ENCODE measurements at places on chromosomes 7 and 10. TPM values are rescaled to one million over a fixed set of nuclear protein-coding genes. Genes with fewer than 3 reads are reported as not detected.

Gene PNLIPRP2
- not detected for total RNA-seq

Gene ELAPOR2
- 3.3 TPM for total RNA-seq

Gene ARHGAP19
- 26.5 TPM for total RNA-seq

Gene SVOPL
- not detected for total RNA-seq

Gene FOXP2
- not detected for total RNA-seq

Gene CTNNA3
- not detected for total RNA-seq

Gene DNAJC12
- 12.7 TPM for total RNA-seq

GRCh38 chr7:23012908-23013714 lies 819 bp downstream of the HYCC1 start:
- H3K4me3 ChIP-seq: peak overlapping the region; percentile 71
- peak overlapping the region; percentile 60 for H3K27ac ChIP-seq
- H3K4me1 ChIP-seq: peaks cover 18% of the 10 kb centered on the region

DNA sequence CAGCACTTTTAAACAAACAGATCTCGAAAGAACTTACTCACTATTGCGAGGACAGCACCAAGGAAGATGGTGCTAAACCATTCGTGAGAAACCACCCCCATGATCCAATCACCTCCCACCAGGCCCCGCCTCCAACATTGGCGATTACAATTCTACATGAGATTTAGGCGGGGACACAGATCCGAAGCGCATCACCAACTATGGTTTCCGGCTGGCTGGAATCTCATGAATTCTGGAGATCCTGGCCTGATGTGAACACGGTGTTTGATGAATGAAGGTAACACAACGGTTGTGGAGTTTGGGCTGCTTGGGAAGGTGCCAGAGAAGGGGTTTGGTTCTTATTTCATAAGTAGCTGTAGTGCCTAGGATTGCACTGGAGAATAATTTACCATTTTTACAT lies 216.7 kb downstream of the EMX2 start:
- no peak overlapping the region for H3K27ac ChIP-seq
- no peaks in the 10 kb centered on the region for H3K36me3 ChIP-seq
- no peaks in the 10 kb centered on the region for H3K27me3 ChIP-seq
- no peak overlapping the region for H3K4me3 ChIP-seq
- no peaks in the 10 kb centered on the region for H3K4me1 ChIP-seq
- no peak for DNase-seq

- H3K36me3 ChIP-seq: no peaks in the 10 kb centered on the region
- peaks cover 9% of the 10 kb centered on the region for H3K27me3 ChIP-seq
- H3K4me3 ChIP-seq: no peak overlapping the region
- H3K27ac ChIP-seq: no peak overlapping the region
- H3K4me1 ChIP-seq: no peaks in the 10 kb centered on the region
These were observed 120.3 kb upstream of the CACUL1 start for GRCh38 chr10:118875087-118875486.

- no peaks in the 10 kb centered on the region for H3K27me3 ChIP-seq
- no peak overlapping the region for H3K27ac ChIP-seq
- peaks cover 8% of the 10 kb centered on the region for H3K4me1 ChIP-seq
- H3K4me3 ChIP-seq: no peak overlapping the region
- no peaks in the 10 kb centered on the region for H3K36me3 ChIP-seq
- DNase-seq: no peak
These were observed 27.8 kb downstream of the ZNF33A start for GRCh38 chr10:38038107-38038931.

- no peaks in the 10 kb centered on the region for H3K36me3 ChIP-seq
- DNase-seq: no peak
- H3K4me1 ChIP-seq: no peaks in the 10 kb centered on the region
- no peaks in the 10 kb centered on the region for H3K27me3 ChIP-seq
- H3K27ac ChIP-seq: no peak overlapping the region
These were observed 150.0 kb upstream of the BET1 start for GRCh38 chr7:94154182-94154581.

- no peaks in the 10 kb centered on the region for H3K4me1 ChIP-seq
- H3K27me3 ChIP-seq: no peaks in the 10 kb centered on the region
- no peak for DNase-seq
- no peak overlapping the region for H3K4me3 ChIP-seq
- no peaks in the 10 kb centered on the region for H3K36me3 ChIP-seq
These were observed 69.1 kb upstream of the FOXP2 start for GRCh38 chr7:114345494-114345893.

DNA sequence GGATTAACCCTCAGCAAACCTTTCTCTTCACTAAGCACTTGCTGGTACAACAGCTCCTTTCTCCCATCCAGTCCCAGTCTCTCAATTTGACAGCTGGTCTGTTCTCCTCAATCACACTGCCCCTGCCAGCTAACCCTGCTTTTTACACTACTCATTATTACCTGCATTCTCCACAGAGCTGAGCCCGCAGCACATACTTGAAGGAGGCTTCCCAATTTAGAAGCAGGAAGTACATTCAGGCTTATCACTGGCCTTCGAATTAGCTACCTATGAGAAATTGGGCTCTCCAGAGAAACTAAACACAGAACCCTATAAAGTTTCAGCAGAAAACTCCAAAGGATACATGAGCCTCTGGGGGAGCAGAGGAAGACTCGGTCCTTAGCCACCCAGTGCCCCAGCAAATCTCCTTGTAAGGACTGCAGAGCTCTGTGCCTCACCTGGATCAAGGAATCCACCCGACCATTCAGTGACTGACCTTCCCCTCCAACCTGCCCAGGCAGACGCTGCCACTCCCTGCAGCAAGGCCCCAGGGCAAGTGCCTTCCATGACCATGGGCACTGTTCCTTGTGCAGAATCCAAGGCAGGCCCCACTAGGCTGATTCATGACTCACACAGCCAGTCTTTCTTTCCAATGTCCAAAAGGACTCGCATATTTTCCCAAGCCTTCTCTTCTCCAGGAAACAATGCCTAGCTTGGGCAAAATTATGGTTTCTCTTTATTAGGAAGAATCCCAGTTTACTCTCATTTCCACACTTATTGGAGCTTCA lies 68.0 kb downstream of the VOPP1 start:
- peaks cover 3% of the 10 kb centered on the region for H3K4me1 ChIP-seq
- no peaks in the 10 kb centered on the region for H3K27me3 ChIP-seq

- H3K27me3 ChIP-seq: no peaks in the 10 kb centered on the region
- no peak overlapping the region for H3K4me3 ChIP-seq
These were observed 65.3 kb downstream of the DGKB start for GRCh38 chr7:14837216-14837615.

DNA sequence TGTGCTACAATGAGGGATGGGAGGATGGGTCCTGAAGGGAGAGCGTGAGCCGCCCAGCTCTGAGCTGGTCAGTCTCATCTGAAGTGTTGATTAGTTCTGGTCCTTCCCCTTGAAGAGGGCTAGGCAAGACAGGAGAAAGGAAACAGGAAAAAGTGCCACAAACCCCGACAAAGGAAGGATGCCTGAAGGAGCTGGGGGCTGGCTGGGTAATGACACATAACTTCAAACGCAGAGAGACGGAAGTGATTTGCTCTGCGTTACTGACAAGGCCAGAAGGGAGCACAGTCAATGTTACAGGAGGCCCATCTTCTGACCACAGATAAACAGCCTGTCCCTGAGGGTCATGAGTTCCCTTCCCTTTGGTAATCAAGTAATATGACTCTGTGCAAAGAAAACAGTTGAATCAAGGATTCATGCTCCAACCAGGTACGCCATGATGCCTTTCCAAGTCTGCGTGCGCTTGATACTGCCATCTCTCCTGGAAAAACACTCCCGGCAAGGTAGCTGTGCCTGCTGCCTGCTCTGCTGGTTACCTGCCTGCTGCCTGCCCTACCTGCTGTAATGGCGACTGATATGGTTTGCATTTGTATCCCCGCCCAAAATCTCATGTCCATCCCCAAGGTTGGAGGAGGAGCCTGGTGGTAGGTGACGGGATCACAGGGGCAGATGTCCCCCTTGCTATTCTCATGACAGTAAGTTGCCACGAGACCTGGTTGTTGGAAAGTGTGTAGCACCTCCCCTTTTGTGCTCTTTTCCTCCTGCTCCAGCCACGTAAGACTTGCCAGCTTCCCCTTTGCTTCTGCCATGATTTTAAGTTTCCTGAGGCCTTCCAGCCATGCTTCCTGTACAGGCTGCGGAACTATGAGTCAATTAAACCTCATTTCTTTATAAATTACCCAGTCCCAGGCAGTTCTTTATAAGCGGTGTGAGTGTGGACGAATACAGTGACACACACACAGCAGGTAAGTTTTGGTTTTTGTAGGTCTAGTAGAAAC lies 57.9 kb downstream of the GRB10 start:
- H3K27me3 ChIP-seq: no peaks in the 10 kb centered on the region
- peaks cover 6% of the 10 kb centered on the region for H3K4me1 ChIP-seq
- H3K4me3 ChIP-seq: no peak overlapping the region
- H3K36me3 ChIP-seq: no peaks in the 10 kb centered on the region

GRCh38 chr7:92837000-92837749 lies 802 bp upstream of the CDK6 start:
- H3K4me3 ChIP-seq: peak overlapping the region; percentile 59
- no peaks in the 10 kb centered on the region for H3K36me3 ChIP-seq
- no peaks in the 10 kb centered on the region for H3K27me3 ChIP-seq
- peaks cover 8% of the 10 kb centered on the region for H3K4me1 ChIP-seq

GRCh38 chr7:27958933-27959548 lies 219.1 kb downstream of the TAX1BP1 start:
- no peak overlapping the region for H3K27ac ChIP-seq
- H3K4me3 ChIP-seq: no peak overlapping the region
- H3K27me3 ChIP-seq: no peaks in the 10 kb centered on the region
- DNase-seq: no peak
- H3K36me3 ChIP-seq: no peaks in the 10 kb centered on the region

DNA sequence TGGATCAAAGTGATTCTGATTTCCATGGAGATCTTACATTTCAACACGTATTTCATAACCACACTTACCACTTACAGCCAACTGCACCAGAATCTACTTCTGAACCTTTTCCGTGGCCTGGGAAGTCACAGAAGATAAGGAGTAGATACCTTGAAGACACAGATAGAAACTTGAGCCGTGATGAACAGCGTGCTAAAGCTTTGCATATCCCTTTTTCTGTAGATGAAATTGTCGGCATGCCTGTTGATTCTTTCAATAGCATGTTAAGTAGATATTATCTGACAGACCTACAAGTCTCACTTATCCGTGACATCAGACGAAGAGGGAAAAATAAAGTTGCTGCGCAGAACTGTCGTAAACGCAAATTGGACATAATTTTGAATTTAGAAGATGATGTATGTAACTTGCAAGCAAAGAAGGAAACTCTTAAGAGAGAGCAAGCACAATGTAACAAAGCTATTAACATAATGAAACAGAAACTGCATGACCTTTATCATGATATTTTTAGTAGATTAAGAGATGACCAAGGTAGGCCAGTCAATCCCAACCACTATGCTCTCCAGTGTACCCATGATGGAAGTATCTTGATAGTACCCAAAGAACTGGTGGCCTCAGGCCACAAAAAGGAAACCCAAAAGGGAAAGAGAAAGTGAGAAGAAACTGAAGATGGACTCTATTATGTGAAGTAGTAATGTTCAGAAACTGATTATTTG lies 15.3 kb downstream of the HNRNPA2B1 start:
- H3K4me3 ChIP-seq: no peak overlapping the region
- DNase-seq: peak; percentile 21

DNA sequence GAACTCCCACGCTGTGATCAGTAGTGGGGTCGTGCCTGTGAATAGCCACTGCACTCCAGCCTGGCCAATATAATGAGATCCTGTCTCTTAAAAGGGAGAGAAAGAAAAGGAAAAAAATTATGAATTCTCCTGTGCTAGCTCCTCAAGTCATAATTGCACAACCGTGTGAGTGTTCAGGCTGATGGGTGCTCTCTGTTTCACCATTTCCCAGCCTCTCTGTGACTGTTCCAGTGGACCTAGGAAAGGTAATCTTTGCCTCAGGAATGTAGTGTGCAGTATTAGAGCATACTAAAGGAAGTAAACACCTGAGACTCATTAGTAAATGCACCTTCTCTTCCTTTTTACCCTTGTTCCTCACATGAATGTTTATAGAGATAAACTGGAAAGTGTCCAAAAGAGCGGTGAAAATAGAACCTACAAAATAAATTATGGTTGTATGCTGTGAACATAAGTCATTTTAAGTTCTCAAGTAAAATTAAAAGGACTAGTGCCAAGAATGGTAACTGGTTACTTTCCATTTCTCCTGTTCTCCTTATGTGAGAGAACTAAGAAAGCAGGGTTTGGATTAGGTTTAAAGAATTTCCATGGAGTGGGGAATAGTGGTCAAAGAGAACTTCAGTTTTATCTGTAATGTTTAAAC lies 42.7 kb downstream of the INPP5F start:
- H3K4me1 ChIP-seq: no peaks in the 10 kb centered on the region
- H3K27ac ChIP-seq: no peak overlapping the region
- H3K27me3 ChIP-seq: no peaks in the 10 kb centered on the region
- H3K36me3 ChIP-seq: no peaks in the 10 kb centered on the region

DNA sequence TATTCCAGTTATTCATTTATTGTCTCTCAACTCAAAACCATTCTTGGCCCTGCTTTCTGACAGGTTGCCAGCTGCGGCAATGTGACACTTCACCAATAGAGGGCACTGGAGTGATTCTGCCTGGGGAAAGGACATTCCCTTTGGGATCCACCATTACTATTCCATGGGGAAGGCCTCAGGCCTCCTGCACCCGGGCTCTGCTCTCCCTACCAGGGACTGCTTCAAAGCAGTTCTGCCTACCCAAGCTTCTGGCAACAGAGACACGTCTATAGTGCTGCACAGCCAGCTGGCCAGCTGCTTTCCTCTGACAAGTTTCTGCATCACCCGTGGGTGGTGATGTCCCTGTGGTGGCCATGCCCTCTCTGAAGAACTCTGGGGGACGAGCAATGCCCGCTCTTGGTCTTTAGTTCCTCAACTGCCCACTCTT lies 163.8 kb downstream of the ELMO1 start:
- peaks cover 13% of the 10 kb centered on the region for H3K4me1 ChIP-seq
- no peaks in the 10 kb centered on the region for H3K36me3 ChIP-seq
- no peak overlapping the region for H3K27ac ChIP-seq
- H3K27me3 ChIP-seq: no peaks in the 10 kb centered on the region
- H3K4me3 ChIP-seq: no peak overlapping the region

DNA sequence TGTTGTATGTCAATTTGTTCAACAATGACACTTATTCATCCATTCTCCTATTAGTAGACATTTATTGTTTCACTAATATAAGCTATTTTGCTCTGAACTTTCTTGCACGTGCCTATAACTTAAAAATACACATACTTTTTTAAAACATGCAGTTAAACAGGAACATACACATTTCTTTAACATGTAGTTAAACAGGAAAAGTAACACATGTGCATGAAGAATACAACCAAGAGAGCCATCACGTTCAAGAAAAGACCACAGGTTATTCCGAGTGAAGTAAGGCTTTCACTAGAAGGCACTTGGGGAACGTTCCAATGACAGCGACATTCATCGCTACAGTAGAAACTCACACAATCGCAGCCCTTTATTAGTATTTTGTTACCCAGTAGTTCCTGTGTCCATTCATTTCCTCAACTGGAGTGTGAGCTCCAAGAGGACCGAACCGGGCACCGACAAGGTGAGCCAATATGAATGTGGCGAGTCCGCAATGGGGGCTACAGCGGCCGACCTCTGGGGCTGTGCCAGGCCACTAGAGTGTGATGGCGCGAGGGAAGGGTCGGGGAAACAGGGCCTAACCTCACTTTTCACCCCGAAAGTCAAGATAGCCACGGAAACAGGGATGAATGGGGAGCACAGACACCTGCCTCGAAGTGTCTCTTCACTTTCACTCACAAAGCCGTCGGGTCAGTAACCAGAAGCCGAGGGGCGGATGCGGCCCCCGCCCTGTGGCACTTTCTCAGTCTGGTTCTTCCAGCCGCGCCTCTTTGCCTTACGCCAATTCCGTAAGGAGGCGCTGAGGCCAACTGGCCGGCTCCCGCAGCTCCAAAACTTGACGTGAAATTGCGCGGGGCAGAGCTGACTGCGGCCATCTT lies 775 bp upstream of the SEPTIN7 start:
- DNase-seq: no peak
- peak overlapping the region; percentile 92 for H3K4me3 ChIP-seq
- H3K36me3 ChIP-seq: no peaks in the 10 kb centered on the region
- H3K4me1 ChIP-seq: peaks cover 31% of the 10 kb centered on the region

Measured in CD8-positive, alpha-beta memory T cell (primary cell).